HS-5 (cell line): ENCODE measurements at places on chromosomes 13 and 19.

DNA sequence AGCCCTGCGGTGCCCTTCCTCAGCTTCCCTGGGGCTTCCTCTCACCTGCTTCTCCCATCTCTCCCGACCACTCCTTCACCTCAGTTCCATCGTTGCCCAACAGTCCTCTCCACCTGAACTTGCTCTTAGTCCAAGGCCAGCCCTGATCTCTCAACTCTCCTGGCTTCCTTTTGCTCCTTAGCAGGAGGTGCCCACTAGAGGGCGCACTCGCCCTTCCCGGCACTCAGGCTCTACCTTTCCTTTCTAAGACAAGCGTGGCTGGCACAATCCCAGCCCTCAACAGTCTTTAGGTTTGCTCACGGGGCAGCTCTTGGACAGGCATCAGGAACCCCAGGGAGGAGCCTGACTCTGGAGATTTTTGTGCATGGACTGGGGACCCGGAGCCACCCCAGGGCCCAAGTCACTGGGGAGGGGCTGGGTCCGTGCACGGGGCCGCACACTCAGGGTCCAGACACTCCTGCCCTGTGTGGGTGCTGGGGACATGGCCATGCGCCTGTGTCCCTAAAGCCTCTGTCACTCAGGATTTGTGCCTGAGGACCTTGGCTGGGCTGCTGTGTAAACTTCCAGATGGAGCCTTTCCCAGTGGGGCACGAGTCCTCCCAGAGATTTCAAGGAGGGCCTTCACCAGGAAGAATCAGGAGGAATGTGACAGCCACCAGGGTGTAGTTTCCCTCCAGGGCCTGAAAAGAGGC is 12.1 kb upstream of the CEACAM8 start:
- peak; percentile 23 for DNase-seq

DNA sequence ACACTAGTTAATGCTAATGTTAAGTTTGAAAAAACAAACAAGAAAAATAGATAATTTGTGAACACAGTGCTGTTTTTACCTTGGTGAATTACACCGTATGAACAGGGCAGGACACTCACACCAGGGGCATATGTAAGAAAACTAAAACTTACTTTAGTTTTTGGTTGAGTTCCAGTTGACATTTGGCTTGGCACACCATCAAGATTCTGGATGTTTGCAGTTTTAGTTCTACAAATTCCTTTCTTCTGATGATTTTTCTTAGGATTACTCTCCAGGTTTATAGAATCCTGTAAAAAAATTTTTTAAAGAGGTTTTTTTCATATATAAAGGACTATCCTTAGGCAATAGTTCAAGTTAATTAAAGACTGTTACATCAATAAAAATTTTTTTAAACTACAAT is 238.5 kb upstream of the STARD13 start:
- peak; percentile 48 for DNase-seq

DNA sequence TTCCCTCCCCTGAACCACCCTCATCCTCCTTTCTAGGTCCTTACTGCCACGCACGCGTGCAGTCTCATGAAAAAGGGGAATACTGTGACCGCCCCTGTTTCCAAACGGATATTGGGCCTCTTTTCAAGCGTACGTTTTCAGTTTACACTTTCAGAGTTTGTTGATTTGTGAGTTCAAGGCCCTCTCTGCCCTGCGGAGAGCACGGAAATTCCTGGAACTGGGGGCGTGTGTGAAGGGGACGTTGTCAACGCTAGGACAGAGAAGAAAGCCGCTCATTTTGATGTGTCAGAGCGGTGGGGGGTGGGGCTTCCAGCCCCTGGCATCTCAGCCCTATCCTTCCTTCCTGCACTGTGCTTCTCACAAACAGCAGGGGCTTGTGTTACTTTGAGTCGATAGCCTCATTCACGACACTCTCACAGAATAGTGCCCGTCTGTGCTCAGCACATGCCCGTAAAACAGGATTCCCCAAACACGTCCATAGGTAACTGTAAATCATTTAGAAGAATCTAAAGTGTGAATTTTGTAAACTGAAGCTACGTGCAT is 137.6 kb upstream of the PEG3 start:
- DNase-seq: no peak

- no peak for DNase-seq
Observed at GRCh38 chr13:51601601-51602565, 17.6 kb downstream of the WDFY2 start.

GRCh38 chr13:48222358-48223301 is 10.4 kb upstream of the ITM2B start:
- DNase-seq: no peak

- DNase-seq: no peak
Observed at GRCh38 chr13:24745861-24746617, 17.9 kb upstream of the RNF17 start.

DNA sequence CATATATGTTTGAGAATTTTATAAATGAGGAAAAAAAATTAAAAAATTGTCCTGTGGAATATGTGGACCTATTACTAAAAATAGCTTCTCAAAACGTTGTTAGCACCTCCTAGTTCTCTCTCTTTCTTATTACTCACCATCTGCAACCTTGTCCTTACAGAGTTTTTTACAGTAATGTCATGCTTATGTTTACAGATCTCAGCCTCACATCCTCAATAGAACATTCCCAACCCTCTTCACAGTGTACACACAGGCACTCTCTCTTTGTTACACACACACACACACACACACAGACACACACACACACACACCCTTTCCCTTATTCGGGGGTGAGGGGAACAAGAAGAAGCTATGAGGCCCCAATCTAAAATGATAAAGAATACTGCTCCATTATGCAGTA is 197.7 kb downstream of the SLITRK6 start:
- DNase-seq: no peak

- no peak for DNase-seq
Observed at GRCh38 chr19:37989855-37990254, 82.8 kb downstream of the SIPA1L3 start.

DNA sequence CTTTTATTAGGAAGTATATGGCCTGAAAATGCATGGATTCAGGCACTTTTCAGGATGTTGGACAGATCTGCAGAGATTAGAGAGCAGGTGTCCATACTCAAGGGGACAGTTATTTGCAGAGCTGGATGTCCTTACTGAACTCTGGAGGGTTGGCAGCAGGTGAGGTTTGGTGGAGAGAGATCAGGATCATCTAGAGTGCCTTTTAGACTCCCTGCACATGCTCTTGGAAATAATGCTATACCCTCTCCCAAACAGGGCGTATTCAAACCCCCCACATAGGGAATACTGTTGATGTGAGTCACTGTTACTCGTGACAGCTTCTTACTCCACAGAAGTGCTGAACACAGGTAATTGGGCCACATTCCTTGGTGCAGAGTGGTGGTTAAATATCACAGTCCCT is 725.7 kb upstream of the SGCG start:
- no peak for DNase-seq

GRCh38 chr19:33809960-33810359 is 13.3 kb downstream of the KCTD15 start:
- no peak for DNase-seq

- no peak for DNase-seq
Observed at GRCh38 chr13:114194853-114195252, 15.8 kb downstream of the CFAP97D2 start.

- DNase-seq: no peak
Observed at GRCh38 chr19:53910170-53910518, 1.1 kb downstream of the CACNG7 start.

DNA sequence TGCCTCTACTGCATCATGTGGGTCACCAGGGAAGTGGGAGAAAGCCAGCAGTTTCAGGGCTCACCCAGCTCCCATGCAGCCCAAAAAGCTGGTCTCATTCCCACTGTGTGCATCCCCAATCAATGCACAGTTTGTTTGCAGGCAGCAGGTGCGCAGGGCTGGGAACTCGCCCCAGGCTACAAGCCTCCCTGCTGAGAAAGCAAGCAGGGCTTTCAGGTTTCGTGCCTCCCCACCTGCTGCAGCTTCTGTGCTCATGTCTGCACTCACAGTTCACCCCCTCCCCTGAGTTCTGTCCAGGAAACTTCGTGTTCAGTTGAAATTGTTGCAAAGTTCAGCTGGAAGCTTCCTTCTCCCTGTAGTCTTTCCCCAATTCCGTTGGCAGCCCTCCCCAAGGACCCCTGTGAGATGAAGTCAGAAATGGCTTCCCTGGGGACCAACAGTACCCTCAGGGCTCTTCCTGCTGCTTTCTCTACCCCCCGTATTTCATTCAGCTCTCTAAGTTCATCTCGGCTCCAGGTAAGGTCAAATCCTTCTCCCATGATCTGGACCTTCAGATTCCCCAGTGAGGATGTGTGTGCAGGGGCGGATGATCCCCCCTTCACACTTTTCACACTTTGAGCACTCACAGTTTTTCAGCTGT is 10.3 kb upstream of the KLK3 start:
- DNase-seq: no peak
